ENCODE measurements at places on chromosomes 3 and 15.

GRCh38 chr3:71565316-71565715 lies 18.2 kb downstream of the FOXP1 start:
- DNase-seq: no peak

GRCh38 chr15:81779181-81779580 lies 266.6 kb downstream of the MEX3B start:
- no peak for DNase-seq

DNA sequence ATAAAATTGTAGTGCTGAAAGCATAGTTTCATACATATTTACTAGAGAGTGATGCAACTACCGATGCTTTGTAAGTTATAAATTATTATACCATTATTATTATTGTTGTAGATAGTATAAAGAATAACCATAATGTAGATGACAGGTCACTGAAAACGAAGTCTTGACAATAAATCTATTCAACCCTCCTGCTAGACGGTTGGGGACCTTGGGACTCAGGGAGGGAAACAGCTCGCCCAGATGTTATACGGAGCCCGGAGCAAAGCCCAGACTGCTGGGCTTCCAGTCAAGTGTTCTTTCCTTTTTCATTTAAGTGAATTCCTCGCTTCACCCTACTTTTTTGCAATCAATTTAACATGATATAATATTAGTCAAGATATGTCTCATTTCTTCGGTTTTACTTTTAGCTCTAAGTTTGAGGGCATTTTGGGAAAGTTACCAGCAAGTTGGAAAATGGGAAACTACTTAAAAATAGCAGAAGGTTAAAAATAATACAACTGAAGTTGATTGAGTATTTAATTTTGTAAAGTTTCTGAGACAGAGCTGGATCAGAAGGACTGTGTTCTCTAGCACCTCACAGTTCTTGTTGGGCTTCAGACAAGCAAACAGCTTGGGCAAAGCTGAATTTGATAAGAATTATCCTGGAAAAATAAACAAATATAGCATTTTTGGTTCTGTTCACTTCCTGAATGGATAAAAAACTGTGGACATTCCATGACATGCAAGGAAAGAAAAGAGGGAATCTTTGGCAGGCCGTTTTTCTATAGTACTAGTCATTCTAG lies 173.4 kb upstream of the TP63 start:
- no peak for DNase-seq

- no peak for DNase-seq
Measured at GRCh38 chr15:37221671-37222145, 121.4 kb upstream of the MEIS2 start.

DNA sequence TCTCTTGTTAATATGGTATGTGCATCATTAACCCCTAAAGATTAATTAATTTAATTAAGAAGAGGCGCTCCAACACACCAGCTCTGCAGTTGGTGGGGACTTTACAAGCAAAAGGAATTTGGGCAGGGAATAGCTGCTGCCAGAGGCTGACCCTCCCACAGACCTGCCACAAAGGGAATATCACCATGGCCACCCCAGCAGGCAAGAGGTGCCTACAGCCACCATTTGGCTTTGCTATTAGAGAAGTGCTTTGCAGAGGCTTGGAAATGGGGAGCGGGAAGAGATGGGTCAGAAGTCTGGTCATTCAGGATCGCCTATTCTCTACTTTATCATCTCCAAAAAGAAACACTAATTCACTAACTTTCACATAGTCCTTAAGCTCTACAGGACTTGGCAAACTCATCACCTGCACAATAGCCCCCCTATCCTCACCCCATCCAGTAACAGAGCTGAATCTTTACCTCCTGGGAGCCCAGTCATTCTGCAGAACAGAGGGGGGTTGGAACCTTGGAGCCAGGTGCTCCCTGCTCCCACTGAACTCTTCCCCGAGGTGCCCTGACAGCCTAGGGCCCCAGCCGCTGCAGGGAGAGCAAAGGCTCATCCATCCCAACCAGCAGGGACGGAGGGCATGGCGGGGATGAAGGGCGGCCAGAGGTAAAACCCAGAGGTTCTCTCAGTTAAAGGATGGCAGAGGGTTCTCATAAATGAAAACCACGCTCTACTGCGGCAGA lies 29.7 kb downstream of the LRIG1 start:
- no peak for DNase-seq

DNA sequence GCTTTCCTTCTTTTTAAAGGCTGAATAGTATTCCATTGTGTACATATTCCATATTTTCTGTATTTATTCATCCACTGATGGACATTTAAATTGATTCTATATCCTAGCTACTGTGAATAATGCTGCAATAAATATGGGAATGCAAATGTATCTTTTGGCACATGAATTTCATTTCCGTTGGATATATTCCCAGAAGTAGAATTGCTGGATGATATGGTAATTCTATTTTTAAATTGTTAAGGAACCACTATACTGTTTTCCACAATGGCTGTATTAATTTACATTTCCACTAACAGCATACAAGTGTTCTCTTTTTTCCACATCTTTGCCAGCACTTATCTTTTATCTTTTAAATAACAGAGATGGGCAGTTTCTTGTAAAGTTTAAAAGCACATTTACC lies 302.7 kb downstream of the CTNNB1 start:
- no peak for DNase-seq

- DNase-seq: no peak
Measured at GRCh38 chr15:50137330-50137761, 18.3 kb upstream of the ATP8B4 start.

GRCh38 chr3:195128255-195129071 lies 142.5 kb downstream of the XXYLT1 start:
- DNase-seq: no peak

DNA sequence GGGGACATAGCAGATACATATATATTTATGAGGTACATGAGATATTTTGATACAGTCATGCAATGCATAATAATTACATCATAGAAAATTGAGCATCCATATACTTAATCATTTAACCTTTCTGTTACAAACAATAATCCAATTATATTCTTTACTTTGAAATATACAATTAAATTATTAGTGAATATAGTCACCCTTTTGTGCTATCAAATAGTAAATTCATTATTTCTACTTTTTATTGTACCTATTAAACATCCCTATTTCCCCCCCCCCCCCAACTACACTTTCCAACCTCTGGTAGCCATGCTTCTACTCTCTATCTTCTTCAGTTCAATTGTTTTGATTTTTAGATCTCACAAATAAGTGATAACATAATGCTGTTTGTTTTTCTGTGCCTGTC lies 719.1 kb downstream of the ZBBX start:
- DNase-seq: no peak

DNA sequence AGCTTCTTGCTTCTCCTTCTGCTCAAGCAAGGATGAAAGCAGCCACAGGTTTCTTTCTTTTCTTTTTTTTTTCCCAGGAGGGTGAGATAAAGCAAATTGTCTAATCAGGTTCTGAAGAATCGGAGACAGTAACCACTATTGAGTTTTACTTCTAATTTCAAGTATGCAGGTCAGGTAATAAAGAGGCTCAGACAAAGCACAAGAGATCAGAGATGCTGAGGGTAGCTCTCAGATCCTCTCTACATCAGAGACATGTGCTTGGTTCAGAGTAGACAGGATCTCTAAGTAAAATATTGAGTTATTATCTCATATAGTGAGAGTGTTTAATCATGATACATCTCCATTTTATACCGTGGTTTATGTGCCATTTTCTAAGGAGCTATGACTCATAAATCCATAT lies 168.5 kb downstream of the NFKBIZ start:
- no peak for DNase-seq

Measured in T-helper 9 cell (primary cell).